ENCODE measurements at places on chromosomes 3 and 15.

DNA sequence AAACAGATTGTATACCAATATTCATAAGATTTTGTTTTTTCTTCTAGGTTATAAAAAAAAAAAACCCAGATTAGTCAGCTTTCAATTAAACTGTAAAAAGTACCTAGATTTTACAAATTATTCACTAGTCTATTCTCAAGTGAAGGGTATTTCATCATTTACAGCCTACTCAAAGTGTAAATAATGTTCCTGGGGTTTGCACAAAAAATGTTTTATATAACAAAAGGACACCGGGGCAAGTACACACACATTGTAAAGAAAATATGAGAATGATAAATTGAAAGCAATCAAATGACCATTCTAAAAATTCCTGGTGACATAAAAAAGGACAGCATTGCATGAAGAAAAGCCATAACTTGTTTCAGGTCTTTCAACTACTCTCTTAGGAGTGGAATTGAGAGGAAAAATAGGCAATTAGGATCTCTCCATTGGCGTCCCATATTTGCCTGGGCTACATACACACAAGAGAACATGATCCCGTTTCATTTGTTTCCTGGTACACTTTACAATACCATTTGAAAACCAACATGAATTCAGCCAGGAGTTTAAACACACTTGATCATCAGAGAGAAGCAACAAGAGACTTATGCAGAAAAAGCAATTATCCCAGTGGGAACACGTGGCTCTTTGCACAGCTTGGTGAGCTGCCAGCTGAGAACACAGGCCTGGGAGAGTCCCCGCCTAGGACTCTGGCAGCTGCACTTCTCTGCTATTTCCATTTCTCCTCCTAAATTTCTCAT lies 1039.2 kb downstream of the ROBO1 start:
- DNase-seq = no peak

- no peak for DNase-seq
These were observed 311.3 kb downstream of the PLCL2 start for GRCh38 chr3:17195856-17196604.

GRCh38 chr15:38197553-38197952 lies 55.1 kb upstream of the SPRED1 start:
- DNase-seq = no peak

GRCh38 chr3:3127432-3128010 lies 781 bp downstream of the TRNT1 start:
- no peak for DNase-seq

GRCh38 chr3:17176757-17177156 lies 292.0 kb downstream of the PLCL2 start:
- no peak for DNase-seq

DNA sequence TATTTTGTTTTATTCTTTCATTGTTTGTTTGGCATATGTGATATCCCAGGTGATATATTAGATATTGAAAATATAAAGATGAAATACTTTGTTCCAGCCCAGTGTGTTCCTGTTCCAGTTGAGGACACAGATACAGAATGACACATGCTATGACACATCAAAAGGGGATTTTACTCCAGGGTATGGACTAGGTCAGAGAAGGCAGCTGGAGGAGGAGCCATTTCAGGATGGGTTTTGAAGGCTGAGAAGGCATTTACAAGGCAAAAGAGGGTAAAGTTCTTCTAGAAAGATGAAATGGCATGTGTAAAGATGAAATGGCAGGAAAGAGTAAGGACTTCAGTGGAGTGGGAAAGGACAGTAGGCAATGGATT lies 163.8 kb downstream of the ZIC1 start:
- DNase-seq = no peak

- no peak for DNase-seq
These were observed 300.3 kb upstream of the PDZRN3 start for GRCh38 chr3:73925011-73925410.

DNA sequence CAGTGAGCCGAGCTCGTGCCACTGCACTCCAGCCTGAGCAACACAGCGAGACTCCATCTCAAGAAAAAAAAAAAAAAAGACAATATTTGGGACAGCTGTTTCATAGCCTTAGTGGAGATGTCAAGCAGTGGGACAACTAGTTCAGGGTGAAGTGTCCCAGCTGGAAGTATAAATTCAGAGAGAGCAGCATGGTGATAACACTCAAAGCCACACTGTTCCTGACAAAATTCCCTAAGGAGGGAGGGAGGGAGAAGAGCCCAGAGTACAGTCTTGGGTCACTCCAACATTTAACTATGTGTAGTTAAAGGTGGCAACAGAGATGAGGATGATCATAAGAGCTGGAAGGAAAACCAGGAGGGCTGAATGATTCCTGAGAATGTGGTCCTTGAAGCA lies 21.1 kb upstream of the IP6K2 start:
- no peak for DNase-seq

DNA sequence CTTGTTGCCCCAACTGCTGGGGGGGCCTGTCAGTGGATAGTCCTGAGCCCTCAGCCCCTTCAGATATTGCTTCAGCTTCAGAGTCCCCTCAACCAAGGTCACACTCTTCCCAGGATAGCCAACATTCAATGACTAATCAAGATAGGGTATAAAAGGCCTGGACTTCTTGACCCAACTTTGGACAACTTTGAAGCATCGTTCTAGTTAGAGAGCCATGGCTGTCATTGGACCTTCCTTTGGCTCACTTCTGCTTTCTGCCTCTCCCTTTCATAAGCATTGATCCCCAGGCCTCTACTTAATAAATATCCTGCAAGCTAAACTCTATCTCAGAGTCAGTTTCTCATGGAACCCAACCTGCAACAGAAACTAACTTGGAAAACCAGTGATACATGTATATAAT lies 31.3 kb upstream of the DCLK3 start:
- no peak for DNase-seq

GRCh38 chr3:106303766-106304165 lies 435.0 kb upstream of the CBLB start:
- DNase-seq = no peak

GRCh38 chr3:7953449-7954014 lies 548.1 kb upstream of the LMCD1 start:
- no peak for DNase-seq

DNA sequence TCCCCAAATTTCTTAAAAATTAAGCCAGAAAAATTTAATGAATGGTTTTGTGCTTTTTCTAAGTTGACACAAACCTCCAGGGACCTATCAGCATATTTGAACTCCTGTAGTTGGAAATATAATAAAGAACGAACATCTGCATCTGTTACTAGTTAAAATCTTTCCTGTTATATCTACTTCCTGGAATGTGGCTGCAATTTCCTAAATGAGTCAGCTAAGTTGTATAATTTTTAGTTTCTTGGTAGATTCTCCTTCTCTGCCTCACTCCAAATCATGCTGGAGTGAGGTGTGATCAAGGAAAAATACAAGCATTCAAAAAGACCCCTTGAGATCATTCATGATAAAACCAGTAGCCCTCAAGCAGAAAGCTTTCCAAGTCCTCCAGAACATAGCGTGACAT lies 106.2 kb upstream of the MCTP2 start:
- DNase-seq = no peak

DNA sequence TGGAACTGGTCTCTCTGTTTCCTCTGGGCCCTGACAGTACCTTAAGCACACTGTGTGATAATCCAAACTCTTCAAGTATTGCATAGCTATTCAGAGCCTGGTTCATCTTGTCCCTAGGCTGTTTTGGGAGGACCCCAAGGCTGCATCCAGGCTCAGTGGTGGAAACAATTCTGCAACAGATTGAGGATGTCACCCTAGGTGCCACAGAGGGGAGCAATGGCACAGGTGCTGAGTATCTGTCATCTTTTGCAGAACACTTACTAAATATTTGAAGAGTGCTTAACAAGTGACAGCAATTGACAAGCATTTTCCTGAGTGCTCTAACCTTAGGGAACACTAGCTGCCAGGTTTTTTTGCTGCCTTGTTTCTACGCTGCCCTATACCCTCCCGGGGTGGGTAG lies 27.8 kb downstream of the STARD5 start:
- no peak for DNase-seq

DNA sequence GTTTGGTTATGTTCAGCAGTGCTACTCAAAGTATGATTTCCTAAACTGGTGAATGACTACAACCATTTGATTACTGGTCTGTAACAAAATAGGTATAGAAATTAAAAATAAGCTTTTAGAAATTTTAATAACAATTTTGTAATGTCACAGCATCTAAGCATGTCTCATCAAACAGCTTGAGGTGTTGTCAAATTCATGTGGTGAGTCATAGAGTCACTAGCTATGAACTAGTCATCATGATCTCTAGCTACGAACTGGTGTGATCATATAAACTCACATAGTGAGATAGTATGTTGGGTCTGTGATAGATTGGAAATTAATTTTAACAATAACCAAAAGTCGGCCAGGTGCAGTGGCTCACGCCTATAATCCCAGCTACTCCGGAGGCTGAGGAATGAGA lies 213.9 kb upstream of the RBMS3 start:
- no peak for DNase-seq

DNA sequence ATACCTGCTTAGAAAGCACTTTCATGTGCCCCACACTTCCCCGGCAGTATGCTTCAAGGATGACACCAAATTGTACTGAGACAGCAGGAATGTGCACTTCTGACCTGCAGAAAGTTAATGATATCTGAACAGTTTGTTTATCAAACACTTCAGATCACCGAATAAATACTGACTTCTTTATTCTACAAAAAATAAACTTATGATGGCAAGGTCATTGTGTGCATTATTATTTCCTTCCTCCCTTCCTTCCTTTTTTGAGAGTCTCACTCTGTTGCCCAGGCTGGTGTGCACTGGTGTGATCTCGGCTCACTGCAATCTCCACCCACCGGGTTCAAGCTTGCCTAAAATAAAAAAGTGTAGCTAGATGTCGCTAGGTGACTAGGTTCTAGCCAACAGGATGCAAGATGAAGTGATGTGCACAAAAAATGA lies 80.3 kb downstream of the FAIM start:
- DNase-seq = no peak

GRCh38 chr3:158801201-158801600 lies 653 bp upstream of the MFSD1 start:
- no peak for DNase-seq

- no peak for DNase-seq
These were observed 7.0 kb downstream of the NR2F2 start for GRCh38 chr15:96337365-96338023.

- DNase-seq = no peak
These were observed 251.9 kb downstream of the NAALADL2 start for GRCh38 chr3:175111036-175111435.

- no peak for DNase-seq
These were observed 761.7 kb downstream of the VGLL3 start for GRCh38 chr3:86229086-86229774.

GRCh38 chr3:18526667-18527066 lies 101.5 kb upstream of the SATB1 start:
- no peak for DNase-seq

GRCh38 chr3:150145659-150146058 lies 175.0 kb upstream of the PFN2 start:
- DNase-seq = no peak

- DNase-seq = no peak
These were observed 12.7 kb upstream of the LXN start for GRCh38 chr3:158685159-158685558.

DNA sequence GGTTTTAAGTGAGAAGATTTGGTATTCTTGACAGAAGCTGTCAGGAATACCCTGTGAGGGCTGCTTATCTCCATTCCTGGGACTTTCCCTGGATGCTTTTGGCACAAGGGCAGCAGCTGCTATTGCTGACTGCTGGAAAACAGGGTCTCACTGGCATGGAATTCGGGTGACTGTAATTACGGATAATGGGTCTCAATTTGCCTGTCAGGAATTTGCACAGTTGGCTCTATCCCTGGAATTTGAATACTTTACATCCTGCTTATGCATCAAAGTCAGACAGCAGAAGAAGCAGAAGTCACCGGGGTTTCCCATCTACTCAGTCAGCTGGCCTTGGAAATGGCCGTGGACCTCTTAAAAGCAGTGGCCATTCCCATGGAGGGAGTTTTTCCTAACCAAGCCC lies 25.9 kb upstream of the AKAP13 start:
- peak; percentile 16 for DNase-seq
